Skin of body (tissue), 3 donors: ENCODE measurements at places on chromosomes 5 and 9. TPM values are rescaled to one million over a fixed set of nuclear protein-coding genes. Genes with fewer than 3 reads are reported as not detected.

- DNase-seq: no peak
These were observed 31.0 kb upstream of the ISOC1 start for GRCh38 chr5:129063483-129064113.

DNA sequence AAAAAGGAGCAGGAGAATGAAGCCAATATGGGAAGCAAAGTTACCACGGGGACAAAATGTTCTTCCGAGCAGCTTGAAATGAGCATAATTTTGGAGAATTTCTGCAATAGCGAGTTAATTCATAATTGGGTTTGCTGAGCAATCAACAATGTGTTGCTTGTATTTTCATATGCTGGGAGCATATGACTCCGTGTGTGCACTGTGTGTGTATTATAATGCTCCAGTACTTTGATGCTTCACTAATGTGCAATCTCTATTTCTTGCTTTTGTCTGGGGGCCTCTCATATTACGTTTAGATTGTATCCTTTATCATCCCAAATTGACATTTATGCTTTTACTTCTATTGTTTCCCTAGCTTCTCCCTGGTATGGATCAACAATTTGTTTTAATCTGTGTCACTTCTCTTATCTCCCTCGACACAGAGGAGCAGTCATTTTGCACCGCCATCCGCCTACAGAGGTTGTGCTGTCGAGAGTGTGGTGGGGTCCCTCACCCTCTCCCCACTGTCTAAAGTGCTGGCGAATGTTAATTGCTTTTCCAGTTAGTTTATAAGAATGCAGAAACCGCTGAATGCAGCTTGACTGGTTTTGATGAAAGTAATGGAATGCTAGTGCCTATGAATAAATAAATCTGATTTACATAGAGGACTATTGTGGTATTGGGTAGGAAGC lies 372.5 kb upstream of the WWC1 start:
- DNase-seq: no peak

- DNase-seq: no peak
These were observed 98.9 kb downstream of the MAN2A1 start for GRCh38 chr5:109788596-109788995.

- no peak for DNase-seq
These were observed 186.3 kb upstream of the TUSC1 start for GRCh38 chr9:25864509-25864908.

DNA sequence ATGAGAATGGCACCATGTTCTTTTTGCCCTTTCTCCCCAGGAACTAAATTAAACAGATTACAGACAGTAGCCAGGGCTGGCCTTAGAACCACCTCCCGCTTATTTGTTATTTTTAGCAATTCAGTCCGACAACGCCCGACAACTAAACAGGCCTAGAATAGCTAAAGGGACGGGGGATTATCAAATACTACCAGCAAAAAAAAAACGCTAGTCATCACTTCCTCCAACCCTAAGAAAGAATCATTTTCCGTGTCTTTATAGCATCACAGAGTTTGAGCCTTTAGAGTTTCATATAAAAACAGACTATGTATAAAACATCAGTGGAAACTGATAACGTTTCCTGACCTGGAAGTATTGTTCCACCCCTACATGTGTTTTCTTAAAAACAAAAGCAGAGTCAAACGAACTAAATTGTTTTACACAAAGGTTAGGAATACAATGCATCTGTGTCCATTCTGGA lies 35.3 kb downstream of the PFDN1 start:
- no peak for DNase-seq

DNA sequence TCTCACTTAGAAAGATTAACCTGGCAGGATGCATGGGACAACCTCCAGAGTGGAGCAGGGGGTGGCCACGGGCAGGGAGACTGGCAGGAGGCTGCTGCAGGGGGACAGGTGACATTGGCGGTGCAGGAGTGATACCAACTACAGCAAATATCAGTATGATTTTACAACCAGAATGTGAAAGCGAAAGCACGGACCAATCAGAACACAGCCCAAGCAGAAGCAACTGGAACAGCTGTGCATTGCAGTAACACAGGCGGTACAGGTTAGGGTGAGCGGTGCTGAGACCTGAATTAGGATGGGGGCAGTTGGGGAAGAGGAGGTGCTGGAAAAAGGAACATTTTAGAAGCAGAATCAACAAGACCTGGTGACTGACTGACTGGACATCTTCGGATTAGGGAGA lies 29.3 kb downstream of the POLR1E start:
- no peak for DNase-seq

GRCh38 chr9:134204041-134204440 lies 39.7 kb upstream of the RNU6ATAC start:
- no peak for DNase-seq

DNA sequence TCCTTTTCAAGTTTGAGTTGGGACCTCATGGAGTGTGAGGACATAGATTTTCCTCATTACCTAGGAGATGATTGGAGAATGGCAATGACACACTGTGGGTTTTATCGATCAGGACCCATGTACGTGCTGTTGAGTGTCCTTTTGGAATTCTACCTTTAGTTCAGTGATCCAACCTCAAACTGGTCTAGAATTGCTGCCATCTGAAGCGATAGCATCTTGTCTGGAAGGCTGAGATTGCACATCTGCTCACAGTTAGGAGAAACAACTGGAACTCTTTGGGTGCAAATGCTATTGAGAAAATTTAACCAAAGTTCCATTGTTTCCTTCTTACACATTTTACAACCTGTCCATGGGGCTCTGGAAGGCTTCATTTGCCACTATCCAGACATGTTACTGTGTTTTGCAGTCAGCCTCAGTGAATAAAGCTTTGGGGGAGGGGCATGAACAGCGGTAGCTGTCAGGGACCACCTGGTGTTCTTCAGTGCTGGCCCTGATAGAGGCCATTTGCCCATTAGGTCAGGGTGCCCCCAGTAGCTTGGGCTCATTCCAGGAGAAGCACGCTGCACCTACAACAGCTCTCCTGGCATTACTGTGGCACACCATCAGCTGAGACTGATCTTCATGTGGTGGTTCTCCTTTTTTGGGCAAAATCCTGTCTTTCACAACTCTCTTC lies 123.1 kb downstream of the PDE8B start:
- DNase-seq: no peak

- DNase-seq: no peak
These were observed 48.6 kb downstream of the ARHGEF28 start for GRCh38 chr5:73674669-73675004.

DNA sequence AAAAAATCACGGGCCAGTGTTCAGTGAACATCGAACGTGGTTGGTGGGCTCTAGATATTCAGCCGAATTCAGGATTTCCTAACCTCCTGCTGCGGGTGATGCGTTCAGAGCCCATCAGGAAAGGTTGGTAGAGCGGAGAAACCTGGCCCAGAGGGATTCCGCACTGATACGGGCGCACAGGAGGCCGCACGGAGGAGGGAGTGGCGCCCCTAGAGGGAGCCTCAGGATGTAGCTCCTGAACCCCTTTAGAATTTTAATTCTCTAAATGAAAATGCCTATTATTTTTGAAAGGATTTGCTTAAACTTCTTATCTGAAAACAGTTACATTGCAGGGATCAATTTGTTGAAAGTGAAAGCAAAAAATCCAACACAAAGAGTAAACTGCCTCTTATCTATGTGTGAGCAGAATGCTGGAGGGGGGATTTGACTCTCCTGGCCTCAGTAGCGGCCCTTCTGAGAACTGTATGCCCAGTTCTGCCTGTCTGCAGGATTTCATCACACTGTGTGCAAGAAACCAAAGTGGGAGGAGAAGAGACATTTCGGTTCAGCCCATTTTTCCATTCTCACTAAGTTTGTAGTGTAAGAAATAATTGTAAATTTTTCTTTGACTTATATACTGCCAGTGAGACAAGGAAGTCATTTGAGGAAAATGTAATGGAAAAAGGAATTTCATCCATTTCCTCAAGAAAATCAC lies 75.9 kb downstream of the TENT4A start:
- DNase-seq: no peak

DNA sequence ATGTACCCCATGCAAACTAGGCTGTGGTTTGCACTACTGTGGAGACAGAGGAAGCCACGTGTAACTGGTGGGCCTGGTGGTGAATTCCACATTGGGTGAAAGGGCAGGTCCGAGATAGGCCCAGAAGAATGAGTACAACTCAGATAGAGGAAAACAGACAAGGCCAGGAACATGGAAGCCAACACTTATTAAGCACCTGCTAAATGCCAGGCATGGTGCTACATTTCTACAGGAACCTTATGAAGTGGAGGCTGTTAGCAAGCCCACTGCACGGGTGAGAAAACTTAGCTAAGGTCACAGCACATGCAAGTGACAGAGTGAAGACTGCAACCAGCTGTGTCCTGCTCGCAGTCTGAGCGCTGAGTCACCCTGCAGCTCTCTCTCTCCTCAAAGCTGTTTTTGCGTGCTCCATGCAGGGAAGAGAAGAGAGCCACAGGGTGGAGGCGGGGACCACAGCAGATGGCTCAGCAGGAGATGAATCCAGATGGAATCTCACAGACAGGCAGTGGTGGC lies 65.5 kb upstream of the SPTLC1 start:
- peak; percentile 26 for DNase-seq

DNA sequence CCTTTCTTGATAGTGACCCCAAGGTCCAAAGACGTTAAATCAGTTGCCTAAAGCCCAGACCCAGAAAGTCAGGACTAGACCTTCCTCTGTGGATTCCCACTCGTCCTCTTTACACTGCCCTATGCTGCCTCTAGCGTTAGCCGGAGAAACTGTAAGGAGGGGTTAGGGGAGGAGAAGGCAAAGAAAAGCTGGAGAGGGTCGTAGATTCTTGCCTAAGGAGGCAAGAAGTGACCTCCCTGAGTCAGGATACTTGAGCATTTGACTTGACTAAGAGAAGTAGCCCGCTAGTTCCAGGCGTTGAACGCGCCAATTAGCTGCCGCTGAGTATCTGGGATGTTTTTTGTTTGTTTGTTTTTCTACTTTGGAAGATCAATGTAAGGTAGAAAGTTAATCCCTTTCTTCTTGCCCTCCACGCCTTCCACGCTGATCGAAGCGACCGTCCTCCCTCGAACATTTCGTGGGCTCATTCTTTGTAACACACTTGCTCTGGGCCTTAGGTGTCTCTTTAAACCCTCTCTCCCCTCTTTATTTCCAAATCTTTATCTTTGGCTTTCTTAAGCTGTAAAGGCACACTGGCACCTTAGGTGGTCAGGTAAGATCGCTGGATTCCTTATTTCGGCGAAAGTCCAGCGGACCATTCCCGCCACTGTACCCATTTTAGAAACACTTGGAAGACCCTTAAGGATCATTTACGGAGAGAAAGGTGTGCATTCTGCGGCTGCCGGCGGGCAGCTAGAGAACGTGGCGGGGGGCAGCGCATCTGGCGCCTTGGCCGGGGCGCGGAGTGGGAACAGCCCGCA lies 5.1 kb upstream of the RGMB start:
- DNase-seq: peak; percentile 70

The RASGEF1C gene
- 0.79 TPM for total RNA-seq

The HAPLN1 gene
- total RNA-seq: 1.6 TPM

The SUSD3 gene
- total RNA-seq: 3.0 TPM

The F2R gene
- 59.2 TPM for total RNA-seq

The DMRTA1 gene
- 0.79 TPM for total RNA-seq

The SLC34A1 gene
- not detected for total RNA-seq
